PC-9 (cell line): ENCODE measurements at places on chromosomes 6 and 20.

GRCh38 chr6:36827261-36828079, 11.8 kb downstream of the CPNE5 start:
- no peak overlapping the region for H3K27ac ChIP-seq
- peaks cover 13% of the 10 kb centered on the region for H3K4me1 ChIP-seq
- DNase-seq: peak; percentile 70
- no peak overlapping the region for H3K4me3 ChIP-seq
- no peaks in the 10 kb centered on the region for H3K36me3 ChIP-seq
- no peaks in the 10 kb centered on the region for H3K27me3 ChIP-seq

DNA sequence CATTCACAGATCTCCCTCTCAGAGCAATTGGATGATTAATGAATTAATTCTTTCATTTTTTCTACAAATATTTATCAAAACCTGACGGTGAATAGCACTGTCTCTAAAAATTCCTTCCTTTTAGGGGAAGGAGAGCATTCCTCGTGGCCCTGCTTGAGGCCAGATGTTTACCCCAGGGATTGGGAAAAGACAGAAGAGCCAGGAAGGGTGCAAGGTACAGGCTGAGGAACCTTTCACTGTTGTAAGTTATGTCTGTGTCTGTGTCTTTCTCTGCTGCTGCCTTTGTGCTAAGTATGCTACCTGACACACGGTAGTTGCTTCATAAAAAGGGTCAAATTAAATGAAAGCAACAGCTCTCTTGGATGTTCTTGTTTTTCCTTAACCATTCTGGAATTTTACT, 27.4 kb upstream of the CCN2 start:
- no peaks in the 10 kb centered on the region for H3K36me3 ChIP-seq
- H3K4me3 ChIP-seq: no peak overlapping the region
- no peak for DNase-seq
- no peak overlapping the region for H3K27ac ChIP-seq
- H3K4me1 ChIP-seq: peaks cover 8% of the 10 kb centered on the region

- H3K36me3 ChIP-seq: no peaks in the 10 kb centered on the region
- no peak overlapping the region for H3K4me3 ChIP-seq
- peaks cover 99% of the 10 kb centered on the region for H3K27me3 ChIP-seq
- DNase-seq: no peak
These were observed 116.7 kb upstream of the FRMD1 start for GRCh38 chr6:168195712-168196111.

DNA sequence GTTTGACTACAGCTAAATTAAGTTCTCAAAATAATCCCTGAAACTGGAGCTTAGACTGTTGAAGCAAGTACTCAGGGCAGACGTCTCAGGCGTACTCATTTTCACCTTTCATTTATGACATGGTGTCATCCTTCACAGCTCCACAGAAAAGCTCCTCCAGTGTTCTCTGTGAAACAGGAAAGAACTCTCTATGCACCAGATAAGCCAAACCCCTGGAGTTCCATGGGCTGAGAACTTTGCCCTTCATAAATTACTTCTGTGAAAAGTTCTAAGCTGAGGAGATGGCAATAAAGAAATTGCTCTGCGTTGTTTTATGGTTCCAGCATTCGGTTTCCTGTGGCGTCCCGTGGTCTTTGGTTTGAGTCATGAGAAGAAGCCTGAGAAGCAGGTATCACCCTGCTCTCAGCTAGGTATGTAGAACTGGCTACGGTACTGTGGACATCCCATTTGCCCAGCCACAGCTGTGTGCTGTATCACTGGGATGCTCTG, 20.2 kb upstream of the RREB1 start:
- no peaks in the 10 kb centered on the region for H3K36me3 ChIP-seq
- H3K27me3 ChIP-seq: no peaks in the 10 kb centered on the region
- no peak overlapping the region for H3K27ac ChIP-seq

- H3K36me3 ChIP-seq: no peaks in the 10 kb centered on the region
- no peak overlapping the region for H3K4me3 ChIP-seq
- no peak overlapping the region for H3K27ac ChIP-seq
- no peaks in the 10 kb centered on the region for H3K27me3 ChIP-seq
- DNase-seq: no peak
- H3K4me1 ChIP-seq: no peaks in the 10 kb centered on the region
These were observed 2.6 kb upstream of the WFDC5 start for GRCh38 chr20:45117581-45117980.
